Astrocyte (in vitro differentiated cells and primary cell): ENCODE measurements at places on chromosomes 6 and 20. TPM values are rescaled to one million over a fixed set of nuclear protein-coding genes. Genes with fewer than 3 reads are reported as not detected.

SLC4A11 gene
- total RNA-seq, result 3.9 and 6.6 TPM in 2 replicates

KCNQ2 gene
- total RNA-seq, result 11.5 and 11.9 TPM in 2 replicates

- H3K4me3 ChIP-seq, result no peak overlapping the region
- DNase-seq, result peak; percentile 21
- H3K36me3 ChIP-seq, result no peaks in the 10 kb centered on the region
- H3K27ac ChIP-seq, result no peak overlapping the region
- H3K4me1 ChIP-seq, result no peaks in the 10 kb centered on the region
Observed at GRCh38 chr20:2742934-2743559, 50.5 kb downstream of the EBF4 start.

DNA sequence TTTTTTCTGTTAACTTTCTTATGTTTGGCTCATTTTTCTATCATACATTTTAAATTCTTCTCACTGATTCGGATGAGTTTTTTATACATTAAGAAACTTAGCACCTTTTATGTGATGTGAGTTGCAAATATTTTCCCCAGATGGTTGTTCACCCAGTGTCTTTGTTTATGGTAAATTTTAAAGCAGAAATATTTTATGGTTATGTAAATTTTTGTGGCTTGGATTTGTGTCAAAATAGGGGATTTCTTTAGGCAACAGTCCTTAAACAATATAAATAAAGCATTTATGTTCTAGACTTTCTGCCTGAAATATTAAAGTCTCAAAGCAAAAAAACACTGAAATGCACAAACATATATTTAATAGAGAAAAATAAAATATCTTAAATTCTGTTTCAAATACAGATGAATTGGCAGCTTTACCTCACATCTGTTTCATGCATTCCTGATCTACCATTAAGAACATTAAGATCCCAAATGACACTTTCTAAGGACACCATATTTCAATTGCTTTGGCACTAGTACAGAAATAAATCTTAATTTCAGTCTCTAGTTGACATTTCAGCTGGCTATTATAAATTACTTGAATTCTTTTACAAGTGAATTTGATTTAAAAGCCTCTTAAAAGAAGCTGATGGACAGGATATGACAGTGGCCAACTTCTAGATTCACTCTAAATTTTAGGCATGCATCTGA is 646.6 kb downstream of the HACE1 start:
- no peaks in the 10 kb centered on the region for H3K4me1 ChIP-seq
- no peaks in the 10 kb centered on the region for H3K27me3 ChIP-seq
- H3K4me3 ChIP-seq, result no peak overlapping the region
- no peak overlapping the region for H3K27ac ChIP-seq
- no peak for DNase-seq
